ENCODE measurements at places on chromosomes 3 and 15.

DNA sequence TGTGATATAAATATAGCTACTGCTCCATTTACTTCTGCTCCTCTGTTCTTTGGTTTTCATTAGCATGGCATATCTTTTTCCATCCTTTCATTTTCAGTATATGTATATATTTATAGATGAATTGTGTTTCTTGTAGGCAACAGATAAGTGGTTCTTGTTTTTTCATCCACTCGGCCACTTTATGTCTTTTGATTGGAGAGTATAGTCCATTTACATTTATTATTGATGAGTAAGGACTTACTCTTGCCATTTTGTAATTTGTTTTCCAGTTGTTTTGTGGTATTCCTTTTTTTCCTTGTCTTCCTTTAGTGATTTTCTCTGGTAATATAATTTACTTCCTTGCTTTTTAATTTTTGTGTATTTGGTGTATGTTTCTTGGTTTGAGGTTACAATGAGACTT is 26.8 kb upstream of the COPB2 start:
- DNase-seq: no peak

- DNase-seq: no peak
Measured at GRCh38 chr3:195441476-195441991, 1.3 kb downstream of the ACAP2 start.

GRCh38 chr3:191263365-191263764 is 64.3 kb downstream of the OSTN start:
- DNase-seq: no peak

DNA sequence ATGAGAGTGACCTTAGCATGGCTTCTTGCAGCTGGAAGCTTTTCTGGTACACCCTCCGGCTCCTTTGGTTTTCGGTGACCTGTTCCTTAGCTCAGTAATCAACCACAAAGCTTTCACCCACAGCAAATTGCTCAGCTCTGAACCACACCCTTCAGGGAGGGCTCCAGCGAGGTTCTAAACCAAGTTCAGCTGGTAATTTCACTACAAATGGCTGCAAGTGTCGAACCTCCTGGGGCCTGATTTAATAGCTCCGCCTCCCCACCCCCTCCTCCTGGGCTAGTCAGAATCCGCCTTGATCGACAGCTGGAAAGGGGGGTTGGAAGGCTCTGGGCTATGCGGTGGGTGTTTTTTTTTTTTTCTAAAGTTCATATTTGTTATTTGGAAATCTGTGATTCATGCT is 150.9 kb upstream of the MCTP2 start:
- peak; percentile 10 for DNase-seq

DNA sequence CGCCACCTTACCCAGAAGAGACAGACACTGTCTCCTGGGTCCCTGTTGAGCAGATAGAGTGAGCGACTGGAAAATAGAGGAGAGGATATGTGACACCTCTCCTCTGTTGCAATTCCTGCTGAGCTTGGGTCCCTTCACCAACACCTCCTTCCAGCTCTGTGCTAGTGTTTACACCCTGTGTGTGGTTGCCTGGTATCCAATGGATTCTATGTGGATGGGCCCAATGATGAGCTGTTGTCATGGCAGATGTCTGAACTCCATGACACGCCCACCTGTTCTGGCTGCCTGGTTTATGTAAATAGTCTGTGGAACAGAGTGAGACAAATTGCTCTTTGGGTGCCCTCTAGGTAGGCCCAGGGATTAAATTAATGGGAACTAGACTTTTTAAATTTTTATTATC is 23.7 kb downstream of the RBM5 start:
- DNase-seq: no peak

GRCh38 chr3:151935446-151935845 is 62.0 kb downstream of the SUCNR1 start:
- no peak for DNase-seq

DNA sequence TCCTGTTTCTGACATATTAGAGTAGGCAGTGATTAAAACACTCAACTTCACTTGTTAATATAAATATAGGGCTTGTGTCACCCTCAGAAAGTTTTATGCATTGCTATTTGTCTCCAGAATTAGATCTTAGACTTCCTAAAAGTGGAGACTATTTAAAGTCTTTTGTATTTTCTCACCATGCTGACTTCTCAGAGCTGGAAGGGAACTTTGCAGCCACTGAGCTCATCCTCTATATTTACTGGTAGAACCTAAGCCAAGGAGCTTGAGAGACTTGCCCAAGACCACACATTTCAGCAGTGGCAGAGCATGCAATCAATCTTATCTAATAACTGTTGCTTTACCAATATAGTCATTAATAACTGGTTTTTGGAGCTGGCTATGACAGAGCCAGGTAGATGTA is 53.2 kb downstream of the STAC start:
- no peak for DNase-seq

DNA sequence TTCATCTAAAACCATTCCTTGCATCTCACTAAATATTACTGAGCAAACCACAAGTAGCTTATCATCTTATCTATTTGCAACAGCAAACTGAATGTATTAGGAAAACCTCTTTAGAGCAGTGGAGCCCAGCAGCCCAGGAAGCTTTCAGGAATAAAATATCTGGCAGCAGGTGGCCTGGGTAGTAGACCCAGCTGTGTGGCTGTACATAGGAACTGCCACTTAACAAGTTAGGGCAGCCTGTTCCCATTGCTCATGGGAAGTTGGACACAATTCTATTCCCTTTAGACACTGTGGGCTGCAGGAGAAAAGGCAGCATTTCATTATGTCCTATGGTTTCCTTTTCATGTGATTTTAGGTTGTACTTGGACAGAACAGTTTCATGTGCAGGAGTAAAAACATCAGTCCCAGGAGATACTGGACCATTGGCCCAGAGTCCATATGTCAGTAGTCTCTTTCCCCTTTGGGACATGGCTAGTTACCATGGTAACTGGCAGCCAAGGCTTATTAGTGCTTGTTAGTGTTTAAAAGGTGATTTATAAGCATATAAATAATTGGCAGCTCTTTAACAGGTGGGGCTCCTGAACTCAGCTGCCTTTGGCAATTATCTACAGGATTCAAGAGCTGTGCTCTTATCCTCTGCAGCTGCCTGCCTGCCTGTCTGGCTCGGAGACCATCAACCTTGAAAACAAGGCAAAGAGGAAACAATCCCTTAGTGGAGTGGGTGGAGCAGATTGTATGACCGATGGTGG is 28.9 kb upstream of the LSAMP start:
- DNase-seq: no peak

- DNase-seq: no peak
Measured at GRCh38 chr15:87489456-87489855, 767.1 kb downstream of the NTRK3 start.

DNA sequence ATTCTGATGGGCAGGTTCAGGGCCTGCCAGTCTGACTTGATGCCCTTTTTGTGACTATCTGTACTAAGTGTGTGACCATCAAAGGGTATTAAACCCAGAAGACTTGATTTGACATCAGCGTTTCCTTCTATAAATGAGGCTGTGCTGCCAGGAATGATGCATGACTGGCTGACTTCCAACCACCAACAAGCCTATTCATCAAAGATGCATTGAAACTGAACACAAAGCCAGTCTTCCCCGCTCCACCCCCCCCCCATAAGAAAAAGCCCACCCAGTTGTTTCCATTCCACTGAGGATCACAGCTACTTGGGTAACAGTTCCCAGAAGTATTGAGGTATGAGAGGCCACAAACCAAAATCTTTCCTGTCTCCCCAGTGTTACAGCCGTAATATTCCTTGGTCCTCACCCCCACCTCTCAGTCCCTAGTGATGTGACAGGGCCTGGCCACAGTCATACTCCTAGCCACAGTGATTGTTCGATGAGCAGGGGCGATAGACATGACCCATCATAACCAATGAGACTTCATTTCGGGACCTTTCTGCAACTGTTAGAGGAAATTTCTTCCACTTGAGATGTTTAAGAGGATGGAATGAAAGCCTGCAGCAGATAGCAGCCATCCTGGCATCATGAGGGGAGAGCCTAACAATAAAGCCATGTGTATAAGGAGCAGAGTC is 22.6 kb downstream of the SH3BP5 start:
- DNase-seq: no peak

- DNase-seq: no peak
Measured at GRCh38 chr15:87576486-87577176, 679.9 kb downstream of the NTRK3 start.

DNA sequence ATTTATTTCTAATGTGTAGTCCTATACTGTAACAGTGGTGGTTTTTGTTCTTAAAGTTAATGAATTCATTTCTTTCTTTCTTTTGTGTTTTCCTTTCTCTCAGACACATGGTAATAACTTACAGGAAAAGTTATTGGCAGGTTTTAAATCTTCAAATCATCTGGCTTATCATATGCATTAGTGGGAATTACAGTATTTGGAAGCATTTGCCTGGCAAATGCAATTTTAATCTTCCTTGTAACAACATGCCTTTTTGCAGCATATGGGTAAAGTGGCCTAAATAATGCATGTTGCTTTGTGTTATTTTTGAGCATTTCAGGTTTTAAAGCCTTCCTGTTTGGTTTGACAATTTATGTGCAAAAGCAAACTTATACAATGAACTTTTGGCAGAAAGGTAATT is 66.8 kb downstream of the GALK2 start:
- DNase-seq: peak; percentile 21

GRCh38 chr3:39941931-39942330 is 132.5 kb downstream of the MYRIP start:
- peak; percentile 13 for DNase-seq

GRCh38 chr15:88649286-88649733 is 10.5 kb downstream of the ISG20 start:
- DNase-seq: peak; percentile 40

- no peak for DNase-seq
Measured at GRCh38 chr3:60086811-60087210, 1037.0 kb upstream of the CFAP20DC start.

Measured in umbilical cord (tissue), 2 donors.